Right ventricle myocardium inferior (tissue), 1 donor: ENCODE measurements at places on chromosomes 3 and 15. TPM values are rescaled to one million over a fixed set of nuclear protein-coding genes. Genes with fewer than 3 reads are reported as not detected.

The RTP1 gene
- total RNA-seq, result not detected

The GHRL gene
- 0.30 TPM for total RNA-seq

GRCh38 chr15:81948751-81949150, 97.1 kb downstream of the MEX3B start:
- DNase-seq, result no peak

GRCh38 chr3:46130631-46131310, 77.3 kb downstream of the CCR1 start:
- DNase-seq, result no peak

GRCh38 chr15:71189718-71190117, 74.4 kb downstream of the THSD4 start:
- DNase-seq, result no peak

GRCh38 chr3:713006-713621, 379.7 kb upstream of the CNTN6 start:
- no peak for DNase-seq

- DNase-seq, result no peak
Measured at GRCh38 chr3:36918050-36918449, 26.8 kb downstream of the TRANK1 start.

- DNase-seq, result no peak
Measured at GRCh38 chr3:28018925-28019718, 222.3 kb upstream of the CMC1 start.
